ENCODE measurements at places on chromosomes 4 and X. TPM values are rescaled to one million over a fixed set of nuclear protein-coding genes. Genes with fewer than 3 reads are reported as not detected.

COX7B2 gene
- not detected for polyA plus RNA-seq

TEX13A gene
- polyA plus RNA-seq: not detected

ETDA gene
- polyA plus RNA-seq: 0.75 TPM

TLR10 gene
- polyA plus RNA-seq: 0.96 TPM

GPM6B gene
- 36.7 TPM for polyA plus RNA-seq

BEX3 gene
- 400 TPM for polyA plus RNA-seq

STATH gene
- polyA plus RNA-seq: not detected

VEGFD gene
- 47.4 TPM for polyA plus RNA-seq

HGFAC gene
- polyA plus RNA-seq: 0.41 TPM

GPRASP1 gene
- 18.3 TPM for polyA plus RNA-seq

NWD2 gene
- 0.03 TPM for polyA plus RNA-seq

CXXC4 gene
- polyA plus RNA-seq: 17.7 TPM

HTN1 gene
- polyA plus RNA-seq: 0.03 TPM

NPFFR2 gene
- 0.09 TPM for polyA plus RNA-seq

PYURF gene
- 99.6 TPM for polyA plus RNA-seq

GCNA gene
- 2.0 TPM for polyA plus RNA-seq

DMP1 gene
- polyA plus RNA-seq: not detected

CPE gene
- 215 TPM for polyA plus RNA-seq

PTPN13 gene
- 74.2 TPM for polyA plus RNA-seq

GYPB gene
- polyA plus RNA-seq: 9.9 TPM

Measured in right lung (tissue), 10 donors.